ENCODE measurements at places on chromosomes 12 and 14.

DNA sequence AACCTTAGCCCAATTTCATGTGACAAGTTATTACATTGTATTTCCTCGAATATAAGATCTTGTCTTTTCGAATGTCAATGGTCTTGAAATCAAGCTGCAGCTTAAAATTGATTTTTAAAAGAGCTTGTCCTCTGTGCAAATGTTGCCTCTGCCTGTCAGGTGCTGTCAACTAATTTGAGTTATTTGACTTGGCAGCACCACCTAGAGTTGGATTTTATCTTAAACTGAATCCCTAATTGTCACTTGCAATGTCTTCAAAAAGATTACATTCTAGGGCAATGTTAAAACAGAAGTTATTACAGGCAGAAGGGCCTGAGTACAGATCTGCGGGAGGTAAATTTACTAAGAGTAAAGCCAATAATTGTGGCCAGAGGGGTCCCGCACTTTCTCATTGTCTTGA, 26.2 kb upstream of the TUNAR start:
- DNase-seq = no peak

GRCh38 chr12:15706010-15706676, 83.0 kb downstream of the EPS8 start:
- DNase-seq = no peak

GRCh38 chr12:121038861-121039668, at the start of gene OASL:
Gene OASL, minus strand, starts transcription at chr12:121039246. Its CDS starts 275 bp downstream, at chr12:121038971.
- DNase-seq = no peak

- no peak for DNase-seq
Measured at GRCh38 chr14:53306911-53307310, 153.8 kb upstream of the DDHD1 start.

GRCh38 chr12:78880078-78880477, 15.5 kb downstream of the SYT1 start:
- DNase-seq = no peak

DNA sequence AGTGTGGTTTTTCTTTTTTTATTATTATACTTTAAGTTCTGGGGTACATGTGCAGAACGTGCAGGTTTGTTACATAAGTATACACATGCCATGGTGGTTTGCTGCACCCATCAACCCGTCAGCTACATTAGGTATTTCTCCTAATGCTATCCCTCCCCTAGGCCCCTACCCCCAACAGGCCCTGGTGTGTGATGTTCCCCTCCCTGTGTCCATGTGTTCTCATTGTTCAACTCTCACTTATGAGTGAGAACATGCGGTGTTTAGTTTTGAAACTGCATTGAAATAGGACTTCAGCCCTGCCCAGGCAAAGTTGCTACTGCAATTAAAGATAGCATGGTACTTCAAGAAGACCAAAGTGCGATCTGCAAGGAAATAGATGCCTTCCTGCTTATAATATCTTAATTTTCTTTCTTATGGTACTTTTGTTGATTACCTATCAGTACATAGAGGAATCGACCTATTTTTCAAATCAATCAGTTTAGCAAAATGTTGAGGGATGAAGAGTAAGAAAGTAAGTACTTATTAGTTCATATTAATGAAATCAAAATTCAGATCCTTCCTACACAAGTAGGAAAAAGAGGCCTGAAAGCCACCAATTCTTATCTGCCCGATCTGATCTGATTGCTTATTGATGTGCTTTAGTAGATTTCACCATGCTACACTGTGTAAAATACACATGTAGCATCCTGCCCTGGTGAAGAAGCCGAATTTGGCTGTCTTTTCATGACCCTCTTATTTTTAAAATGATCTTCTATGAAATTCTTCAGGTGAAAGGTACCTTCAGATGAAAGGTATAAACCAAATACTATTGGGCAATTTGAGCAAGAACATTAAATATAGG, 1.6 kb downstream of the LTA4H start:
- no peak for DNase-seq

DNA sequence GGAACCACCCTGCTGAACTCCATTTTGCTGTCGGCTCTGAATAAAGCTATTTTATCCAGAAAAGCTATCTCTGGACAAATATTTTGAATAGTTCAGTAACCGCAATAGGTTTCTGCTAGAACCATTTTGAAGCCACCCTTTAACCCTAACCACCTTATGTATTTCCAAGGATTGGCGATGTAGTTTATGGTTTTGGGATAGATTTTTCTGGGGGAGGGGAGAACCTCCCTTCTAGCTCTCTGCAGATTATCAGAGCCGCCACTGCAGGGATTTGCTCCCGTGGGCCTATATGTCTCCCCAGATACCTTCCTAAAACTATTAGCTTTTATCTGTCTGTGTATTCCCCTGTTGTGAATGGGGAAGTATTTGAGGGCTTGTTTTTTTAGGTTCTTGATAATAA, 1.8 kb upstream of the TUBA1B start:
- DNase-seq = no peak

- DNase-seq = no peak
Measured at GRCh38 chr12:80044694-80045046, 54.7 kb upstream of the OTOGL start.

GRCh38 chr12:108418164-108418890, 79.2 kb upstream of the CMKLR1 start:
- no peak for DNase-seq

DNA sequence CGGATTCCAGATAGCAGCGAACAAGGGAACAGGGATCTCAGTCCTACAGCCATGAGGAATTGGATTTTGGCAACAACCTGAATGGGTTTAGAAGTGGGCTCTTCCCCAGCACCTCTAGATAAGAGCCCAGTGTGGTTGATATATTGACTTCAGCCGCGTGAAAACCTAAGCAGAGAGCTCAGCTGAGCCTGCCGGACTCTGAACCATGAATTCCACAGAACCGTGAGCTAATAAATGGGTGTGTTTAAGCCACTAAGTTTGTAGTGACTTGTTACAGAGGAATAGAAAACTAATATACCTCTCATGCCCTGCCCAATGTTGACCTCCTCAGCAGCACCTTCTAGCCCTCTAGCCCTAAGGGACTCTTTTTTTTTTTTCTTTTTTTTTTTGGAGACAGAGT, 32.4 kb upstream of the TMED10 start:
- DNase-seq = no peak

GRCh38 chr12:21773806-21774205, 700 bp downstream of the KCNJ8 start:
- no peak for DNase-seq

DNA sequence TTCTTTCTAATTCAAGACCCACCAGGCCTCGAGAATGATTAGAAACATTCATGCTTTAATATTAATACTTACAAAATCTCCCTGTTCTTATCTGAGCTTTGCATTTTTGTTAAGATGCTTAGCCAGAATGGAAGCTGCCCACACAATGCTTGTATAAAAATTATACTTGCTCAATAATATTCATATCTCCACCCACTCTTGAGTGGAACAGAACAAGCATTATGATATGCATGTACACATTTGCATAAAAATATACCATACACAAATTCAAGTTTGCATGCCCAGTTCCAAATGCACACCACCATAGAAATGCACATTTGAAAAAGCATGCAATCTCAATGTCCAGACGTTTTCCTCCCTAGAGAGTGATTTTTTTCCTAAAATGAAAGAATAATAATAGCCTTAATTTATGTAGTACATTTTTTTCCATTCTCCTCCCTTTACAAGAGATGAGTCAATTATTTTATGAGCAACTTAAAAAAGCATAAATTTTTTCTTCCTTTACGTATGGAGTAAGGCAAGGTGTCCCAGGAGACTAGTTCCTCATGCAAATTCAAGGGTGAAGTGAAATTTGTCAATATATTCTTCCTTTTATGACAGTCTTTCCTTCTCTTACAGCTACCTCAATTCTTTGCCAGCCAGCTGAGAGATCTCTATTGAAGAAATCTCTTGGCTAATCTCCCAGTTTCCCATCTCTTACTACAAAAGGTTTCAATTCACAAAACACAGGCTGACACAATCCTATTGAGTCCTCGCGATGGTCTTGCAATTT, 313.1 kb upstream of the GARIN6 start:
- no peak for DNase-seq

- no peak for DNase-seq
Measured at GRCh38 chr12:69534389-69534822, 50.9 kb upstream of the CCT2 start.

GRCh38 chr14:56724013-56724412, 86.3 kb downstream of the OTX2 start:
- DNase-seq = no peak

DNA sequence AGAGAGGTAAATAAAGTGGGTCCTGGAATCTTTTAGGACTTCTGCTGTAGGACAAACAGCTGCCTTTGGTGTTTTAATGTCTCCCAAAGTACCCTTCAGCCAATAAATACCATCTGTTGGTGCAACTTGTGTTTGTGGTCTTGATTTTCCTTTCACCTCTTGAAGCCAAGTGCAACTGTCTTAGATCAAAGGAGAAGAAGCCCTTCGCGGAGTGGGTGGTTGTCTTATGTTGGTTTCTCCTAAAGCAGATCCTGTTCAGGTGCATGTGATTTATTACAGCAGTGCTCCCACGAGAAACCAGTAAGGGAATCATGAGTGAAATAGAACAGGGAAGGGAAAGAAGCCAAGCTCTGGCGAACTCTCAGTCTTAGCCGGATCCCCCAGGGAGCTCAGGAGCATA, 27.7 kb downstream of the HRK start:
- no peak for DNase-seq

DNA sequence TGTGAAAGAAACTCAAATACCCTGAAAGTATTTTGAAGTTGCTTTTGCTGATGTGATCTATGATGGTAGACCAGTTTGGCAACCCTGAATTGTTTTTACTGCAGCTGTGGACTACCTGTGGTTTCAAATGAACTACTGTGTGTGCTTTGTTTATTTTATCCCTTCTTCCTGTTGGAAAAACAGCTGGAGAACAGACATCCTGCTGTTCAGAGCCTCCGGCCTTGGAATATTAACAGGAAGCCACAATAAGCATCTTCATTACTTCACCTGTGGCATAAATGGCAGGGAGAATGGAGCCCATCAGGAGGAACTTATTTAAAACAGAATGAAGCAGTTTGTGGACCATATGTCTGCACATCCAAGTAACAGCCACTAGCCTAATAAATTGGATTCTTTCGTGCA, 104.8 kb downstream of the DUSP6 start:
- DNase-seq = no peak

DNA sequence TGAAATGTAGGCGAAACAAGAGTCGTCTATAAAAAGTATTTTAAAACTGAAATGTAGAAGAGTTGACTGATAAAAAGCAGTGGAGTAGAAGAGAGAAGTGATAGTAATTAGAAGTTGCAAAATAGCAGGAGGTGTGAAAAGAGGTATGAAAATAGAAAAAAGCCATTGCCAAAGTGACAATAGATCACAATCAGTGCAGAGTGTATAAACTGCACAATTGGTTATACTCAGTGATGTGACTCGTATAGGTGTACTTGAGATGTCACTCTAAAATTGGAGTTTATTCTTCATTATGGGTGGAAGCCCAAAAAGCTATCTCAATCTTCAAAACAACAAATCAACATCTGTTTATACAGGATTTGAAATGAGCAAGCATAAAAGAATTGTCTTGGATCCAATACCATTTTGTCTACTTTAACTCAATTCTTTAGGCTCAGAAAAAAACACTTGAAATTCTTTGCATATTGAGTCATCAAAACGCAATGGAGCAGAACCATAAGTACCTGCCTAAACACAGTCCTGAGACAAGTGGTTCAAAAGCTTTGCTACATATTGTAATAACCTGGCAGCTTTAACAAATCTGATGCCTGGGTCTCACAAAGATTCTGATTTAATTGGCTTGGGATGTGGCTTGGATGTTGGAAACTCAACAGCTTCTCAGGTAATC, 8.8 kb downstream of the IKBIP start:
- no peak for DNase-seq

GRCh38 chr14:101194373-101195308, 291.1 kb upstream of the RTL1 start:
- no peak for DNase-seq

DNA sequence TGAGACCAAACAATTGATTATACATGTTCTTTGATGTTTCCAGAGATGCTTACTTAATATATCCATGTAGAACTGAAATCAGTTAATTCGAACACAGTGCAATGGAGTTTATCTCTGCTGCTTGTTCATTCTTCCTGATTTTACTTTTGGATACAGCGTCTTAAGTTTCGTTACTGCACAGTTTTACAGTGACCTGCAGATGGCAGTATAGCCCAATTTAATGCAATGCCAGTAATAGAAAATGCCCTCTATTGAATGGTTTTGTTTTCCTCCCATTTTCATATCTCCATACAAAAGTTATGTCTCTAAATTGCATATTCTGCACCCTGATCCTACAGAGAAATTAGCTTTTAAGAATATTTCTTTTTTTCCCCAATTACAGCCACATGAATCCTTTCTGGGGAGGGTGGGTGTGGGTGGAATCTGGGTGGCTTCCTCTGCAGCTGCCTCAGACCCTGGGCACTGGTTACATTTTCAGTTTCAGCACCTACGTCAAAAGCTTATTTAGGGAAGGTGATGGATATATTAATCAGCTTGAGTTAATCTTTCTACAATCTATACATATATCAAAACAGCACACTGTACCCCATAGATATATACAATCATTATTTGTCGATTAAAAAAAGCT, 101.1 kb upstream of the DCD start:
- no peak for DNase-seq

- DNase-seq = no peak
Measured at GRCh38 chr12:80472911-80473500, 29.0 kb downstream of the PTPRQ start.

GRCh38 chr12:131351319-131352028, 359.4 kb upstream of the SFSWAP start:
- no peak for DNase-seq

- DNase-seq = no peak
Measured at GRCh38 chr12:105256011-105256410, 20.0 kb upstream of the APPL2 start.

- no peak for DNase-seq
Measured at GRCh38 chr12:104360157-104360556, 56.6 kb downstream of the EID3 start.

GRCh38 chr12:51386351-51386750, 4.9 kb downstream of the GALNT6 start:
- no peak for DNase-seq

- no peak for DNase-seq
Measured at GRCh38 chr14:33567023-33567728, 383.7 kb downstream of the EGLN3 start.

DNA sequence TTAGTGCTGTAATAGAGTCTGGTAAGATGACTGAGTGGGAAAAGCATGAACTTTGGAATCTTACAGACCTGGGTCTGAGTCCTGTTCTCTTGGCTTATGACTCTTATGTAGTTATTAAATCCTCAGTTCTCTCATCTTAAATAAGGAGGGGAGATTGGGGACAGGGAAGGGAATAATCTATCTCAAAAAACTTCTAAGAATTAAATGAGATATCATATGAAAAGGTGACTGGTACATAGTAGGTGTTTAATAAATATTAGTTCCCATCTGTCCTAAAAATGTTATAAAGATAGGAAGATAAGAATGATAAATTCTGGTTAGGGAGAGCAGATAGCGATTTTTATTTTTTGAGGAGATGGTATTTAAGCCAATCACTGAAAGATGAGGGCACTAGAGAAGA, 119.1 kb downstream of the INSM2 start:
- DNase-seq = no peak
